ENCODE measurements at places on chromosomes 11 and 22.

DNA sequence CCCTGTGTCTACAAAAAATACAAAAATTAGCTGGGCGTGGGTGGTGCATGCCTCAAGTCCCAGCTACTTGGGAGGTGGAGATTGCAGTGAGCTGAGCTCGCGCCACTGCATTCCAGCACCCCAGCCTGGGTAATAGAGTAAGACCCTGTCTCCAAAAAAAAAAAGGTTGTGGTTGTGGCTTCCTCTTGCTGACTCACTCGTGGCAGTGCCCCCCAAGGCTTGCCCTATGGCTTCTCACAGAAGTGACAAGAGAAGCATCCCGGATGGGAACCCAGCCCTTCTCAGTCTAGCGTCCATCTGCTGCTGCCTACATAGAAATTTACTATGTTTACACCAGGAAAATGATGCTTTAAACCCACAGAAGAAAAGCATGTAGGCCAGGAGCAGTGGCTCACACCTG lies 68.5 kb upstream of the PITPNB start:
- DNase-seq: peak; percentile 98

DNA sequence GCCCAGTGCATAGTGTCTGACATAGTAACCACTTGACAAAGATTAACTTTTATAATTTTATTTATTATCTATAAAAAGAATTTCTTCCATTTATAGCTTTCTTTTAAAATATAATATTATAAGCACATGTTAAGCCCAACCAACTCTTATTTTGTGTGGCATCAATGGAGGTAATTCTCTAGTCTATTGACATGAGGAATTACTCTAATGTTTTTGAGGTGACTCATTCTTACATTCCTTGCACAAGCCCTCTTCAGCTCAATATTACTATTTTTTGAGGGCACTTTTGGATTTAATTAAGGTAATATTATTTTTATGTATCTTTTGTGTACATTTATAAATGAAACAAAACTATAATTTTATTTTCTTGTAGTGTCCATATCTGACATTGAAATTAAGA lies 59.6 kb downstream of the AASDHPPT start:
- peak; percentile 28 for DNase-seq

DNA sequence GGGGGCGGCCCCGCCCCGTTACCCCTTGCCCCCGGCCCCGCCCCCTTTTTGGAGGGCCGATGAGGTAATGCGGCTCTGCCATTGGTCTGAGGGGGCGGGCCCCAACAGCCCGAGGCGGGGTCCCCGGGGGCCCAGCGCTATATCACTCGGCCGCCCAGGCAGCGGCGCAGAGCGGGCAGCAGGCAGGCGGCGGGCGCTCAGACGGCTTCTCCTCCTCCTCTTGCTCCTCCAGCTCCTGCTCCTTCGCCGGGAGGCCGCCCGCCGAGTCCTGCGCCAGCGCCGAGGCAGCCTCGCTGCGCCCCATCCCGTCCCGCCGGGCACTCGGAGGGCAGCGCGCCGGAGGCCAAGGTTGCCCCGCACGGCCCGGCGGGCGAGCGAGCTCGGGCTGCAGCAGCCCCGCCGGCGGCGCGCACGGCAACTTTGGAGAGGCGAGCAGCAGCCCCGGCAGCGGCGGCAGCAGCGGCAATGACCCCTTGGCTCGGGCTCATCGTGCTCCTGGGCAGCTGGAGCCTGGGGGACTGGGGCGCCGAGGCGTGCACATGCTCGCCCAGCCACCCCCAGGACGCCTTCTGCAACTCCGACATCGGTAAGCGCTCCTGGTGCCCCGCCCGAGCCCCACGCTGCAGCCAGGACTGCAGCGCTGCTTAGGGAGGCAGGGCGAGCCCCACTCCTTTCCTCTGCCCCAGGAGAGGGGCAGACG lies at the start of gene TIMP3:
TIMP3 (plus strand) TSS at position 169 of the 700 bp plus-strand sequence; CDS start at position 466, 297 bp downstream.
- DNase-seq: peak; percentile 91

GRCh38 chr11:90448256-90448655 lies 225.4 kb upstream of the CHORDC1 start:
- DNase-seq: no peak

DNA sequence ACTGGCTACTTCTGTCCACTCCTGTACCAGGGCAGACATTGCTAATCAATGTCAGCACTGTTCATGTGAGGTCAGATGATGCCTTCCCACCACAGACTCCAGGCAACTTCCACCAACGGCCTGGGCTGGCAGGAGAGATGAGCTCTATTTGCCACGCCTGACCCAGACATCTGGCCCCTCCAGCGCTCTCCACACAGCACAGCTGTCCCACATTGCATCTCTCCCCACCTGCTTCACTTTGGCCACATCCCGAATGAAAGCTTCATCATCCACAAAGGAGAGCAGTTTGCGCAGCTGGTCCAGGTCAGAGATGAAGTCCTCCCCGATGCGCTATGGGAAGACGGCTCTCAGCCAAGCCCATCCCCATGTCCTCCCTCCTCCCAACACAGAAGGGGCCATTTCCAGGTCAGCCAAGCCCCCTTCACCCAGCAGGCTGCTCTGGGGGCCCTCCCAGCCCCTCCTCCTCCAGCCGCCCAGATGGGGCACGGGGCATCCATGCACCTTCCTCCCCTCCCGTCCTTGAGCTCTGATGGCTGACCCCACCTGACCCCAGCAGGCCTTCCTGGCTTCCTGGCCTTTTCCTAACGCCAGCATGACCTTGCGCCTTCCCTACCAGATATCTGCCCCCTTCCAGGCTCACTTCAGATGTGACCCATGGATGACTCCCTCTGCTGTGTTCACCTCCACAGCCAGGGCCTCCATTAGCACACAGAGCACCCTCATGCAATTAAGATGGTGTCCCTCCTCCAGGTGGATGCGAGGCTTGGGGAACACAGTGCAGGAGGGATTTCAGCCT lies 7.4 kb downstream of the PYGM start:
- no peak for DNase-seq

DNA sequence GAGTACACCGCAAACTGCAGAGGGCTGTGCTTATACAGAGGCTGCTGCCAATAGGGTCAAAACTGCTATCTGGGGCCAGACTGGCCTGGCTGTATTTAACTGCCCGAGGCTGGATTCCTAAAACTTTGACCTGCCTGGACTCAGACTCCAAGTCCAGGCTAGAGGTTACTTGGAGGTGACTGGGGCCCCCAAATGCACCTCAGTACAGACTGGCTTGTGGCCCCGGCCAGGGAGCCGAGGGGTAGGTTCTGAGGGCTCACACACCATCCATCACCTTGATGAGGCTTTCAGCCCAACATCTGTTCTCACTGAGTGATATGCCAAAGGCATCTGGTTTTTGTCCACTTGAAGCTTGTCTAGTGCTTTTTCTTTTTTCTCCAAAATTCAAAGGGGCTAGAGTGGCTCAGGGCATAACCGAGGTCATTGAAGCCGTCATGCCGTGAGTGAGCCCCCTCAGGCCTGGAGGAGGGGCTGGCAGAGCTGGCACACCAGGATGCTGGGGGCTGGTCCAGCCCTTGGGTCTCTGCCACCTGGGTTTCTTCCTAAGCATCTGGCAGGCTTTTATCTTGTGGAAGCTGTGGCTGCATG lies 52.4 kb upstream of the TTLL12 start:
- DNase-seq: no peak

DNA sequence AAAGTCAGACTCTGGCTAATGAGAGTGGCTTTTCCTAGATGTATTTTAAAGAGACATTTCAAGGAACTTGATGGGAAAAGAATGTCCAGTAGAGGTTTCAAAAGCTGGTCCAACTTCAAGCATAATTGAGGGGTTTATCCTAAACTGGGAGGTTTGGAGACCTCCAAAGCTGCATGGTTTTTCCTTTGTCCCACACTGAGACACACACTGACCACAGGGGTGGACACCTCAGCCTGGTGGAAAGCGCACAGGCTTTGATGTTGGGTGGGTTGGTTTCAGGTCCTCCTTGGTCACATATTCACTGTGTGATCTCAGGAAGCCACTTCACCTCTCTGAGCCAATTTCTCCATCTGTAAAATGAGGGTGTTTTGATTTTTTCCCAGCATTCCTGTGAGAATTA lies 4.0 kb downstream of the SPON1 start:
- no peak for DNase-seq

GRCh38 chr11:11856638-11857037 lies 14.9 kb downstream of the USP47 start:
- peak; percentile 44 for DNase-seq

GRCh38 chr11:97614606-97615005 lies 1224.8 kb downstream of the JRKL start:
- DNase-seq: no peak

DNA sequence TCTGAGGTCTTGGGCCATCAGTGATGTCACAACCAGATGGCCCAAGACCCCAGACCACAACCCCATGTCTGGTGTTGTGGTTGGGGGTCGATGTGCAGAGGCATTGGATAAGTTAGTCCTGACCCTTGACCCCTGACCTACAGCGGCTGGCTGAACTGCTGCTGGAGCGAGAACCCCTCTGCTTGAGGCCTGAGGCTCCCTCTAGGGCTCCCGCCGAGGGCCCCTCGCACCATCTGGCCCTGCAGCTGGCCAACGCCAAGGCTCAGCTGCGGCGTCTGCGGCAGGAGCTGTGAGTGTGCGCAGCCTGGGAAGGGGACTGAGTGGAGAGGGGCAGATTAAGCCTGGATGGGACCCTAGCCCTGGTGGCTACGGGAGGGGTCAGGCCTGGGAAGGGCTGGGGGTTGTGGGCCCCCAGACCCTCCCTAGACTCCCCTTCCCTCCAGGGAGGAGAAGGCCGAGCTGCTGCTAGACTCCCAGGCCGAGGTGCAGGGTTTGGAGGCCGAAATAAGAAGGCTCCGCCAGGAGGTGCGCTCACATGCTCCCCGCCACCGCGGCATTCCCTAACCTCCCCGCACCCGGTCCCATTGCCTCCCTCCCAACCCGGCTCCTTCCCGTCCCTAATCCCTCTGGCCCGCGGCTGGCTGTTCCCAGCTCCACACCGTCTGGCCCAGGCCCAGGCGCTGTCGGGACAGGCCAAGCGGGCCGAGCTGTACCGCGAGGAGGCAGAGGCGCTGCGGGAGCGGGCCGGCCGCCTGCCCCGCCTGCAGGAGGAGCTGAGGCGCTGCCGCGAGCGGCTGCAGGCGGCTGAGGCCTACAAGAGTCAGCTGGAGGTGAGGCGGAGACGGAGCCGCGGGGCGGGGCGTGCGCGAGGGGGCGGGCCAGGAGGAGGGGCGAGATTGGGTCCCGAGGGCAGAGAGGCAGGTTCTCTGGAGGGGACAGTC lies 2.1 kb downstream of the CCDC88B start:
- peak; percentile 90 for DNase-seq

GRCh38 chr11:12914400-12914912 lies 94.7 kb upstream of the RASSF10 start:
- DNase-seq: peak; percentile 18

DNA sequence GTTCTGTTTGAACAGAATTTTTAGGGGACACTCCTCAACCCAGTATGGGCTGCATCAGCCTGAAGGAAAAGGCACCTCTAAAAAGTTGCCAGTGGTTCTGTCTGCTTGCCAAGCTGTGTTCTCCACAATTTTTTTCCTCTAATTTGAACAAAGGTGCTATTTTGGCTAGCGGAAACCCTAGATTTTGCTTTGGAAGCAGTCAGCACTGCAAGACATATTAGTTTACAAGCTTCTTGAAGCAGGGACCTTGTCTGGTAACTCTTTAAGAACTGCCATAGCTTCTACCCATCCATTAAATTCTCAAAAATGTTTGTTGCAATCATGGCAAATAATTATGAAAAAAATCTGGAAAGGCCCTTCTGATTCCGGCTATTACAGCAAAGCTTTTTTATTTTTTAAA lies 75.6 kb upstream of the HEPHL1 start:
- no peak for DNase-seq

DNA sequence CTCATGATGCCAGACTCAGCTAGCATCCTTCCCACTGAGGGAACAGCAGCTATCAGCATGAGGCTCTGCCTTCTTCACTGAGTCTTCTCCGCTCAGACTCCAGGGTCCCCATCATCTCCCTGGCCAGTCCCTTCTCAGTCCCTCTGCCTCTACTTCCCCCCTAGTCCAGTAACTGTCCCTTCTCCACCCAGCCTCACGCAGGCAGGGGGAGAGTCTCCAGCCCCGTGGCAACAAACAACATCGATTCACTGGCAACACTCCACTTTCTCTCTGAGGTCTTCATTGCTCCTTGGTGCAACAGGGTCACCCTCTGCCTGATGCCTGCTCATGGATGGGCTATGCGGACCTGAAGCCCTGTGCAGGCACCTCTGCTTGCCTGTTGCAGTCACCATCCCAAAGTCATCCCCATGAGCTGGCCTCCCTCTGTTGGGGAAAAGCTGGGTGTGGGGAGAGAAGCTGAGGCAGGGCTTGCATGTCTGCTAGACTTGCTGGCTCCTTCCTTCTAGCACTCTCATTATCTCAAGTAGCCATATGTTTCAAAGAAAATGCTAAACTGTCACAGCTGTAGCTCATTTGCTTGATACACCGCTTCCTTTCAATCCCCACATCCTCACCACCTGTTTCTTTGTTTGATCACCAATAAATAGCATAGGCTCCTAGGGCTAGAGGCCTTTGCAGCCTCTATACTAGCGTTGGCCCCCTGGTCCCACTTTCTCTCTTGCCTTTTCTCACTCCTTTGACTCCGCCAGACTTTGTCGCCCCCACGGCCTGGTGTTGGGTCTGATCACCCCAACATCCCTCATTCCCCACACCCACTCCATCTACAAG lies 4.3 kb upstream of the BCR start:
- no peak for DNase-seq

- peak; percentile 73 for DNase-seq
Measured at GRCh38 chr11:26950260-26950719, 43.6 kb upstream of the FIBIN start.

GRCh38 chr11:96197103-96197502 lies 145.9 kb downstream of the MAML2 start:
- no peak for DNase-seq

Data from EL (cell line).